Foreskin keratinocyte (primary cell): ENCODE measurements at places on chromosomes 7 and 10. TPM values are rescaled to one million over a fixed set of nuclear protein-coding genes. Genes with fewer than 3 reads are reported as not detected.
A peak's percentile ranks its signal among the peaks of the same experiment; 100 is the strongest.

DNA sequence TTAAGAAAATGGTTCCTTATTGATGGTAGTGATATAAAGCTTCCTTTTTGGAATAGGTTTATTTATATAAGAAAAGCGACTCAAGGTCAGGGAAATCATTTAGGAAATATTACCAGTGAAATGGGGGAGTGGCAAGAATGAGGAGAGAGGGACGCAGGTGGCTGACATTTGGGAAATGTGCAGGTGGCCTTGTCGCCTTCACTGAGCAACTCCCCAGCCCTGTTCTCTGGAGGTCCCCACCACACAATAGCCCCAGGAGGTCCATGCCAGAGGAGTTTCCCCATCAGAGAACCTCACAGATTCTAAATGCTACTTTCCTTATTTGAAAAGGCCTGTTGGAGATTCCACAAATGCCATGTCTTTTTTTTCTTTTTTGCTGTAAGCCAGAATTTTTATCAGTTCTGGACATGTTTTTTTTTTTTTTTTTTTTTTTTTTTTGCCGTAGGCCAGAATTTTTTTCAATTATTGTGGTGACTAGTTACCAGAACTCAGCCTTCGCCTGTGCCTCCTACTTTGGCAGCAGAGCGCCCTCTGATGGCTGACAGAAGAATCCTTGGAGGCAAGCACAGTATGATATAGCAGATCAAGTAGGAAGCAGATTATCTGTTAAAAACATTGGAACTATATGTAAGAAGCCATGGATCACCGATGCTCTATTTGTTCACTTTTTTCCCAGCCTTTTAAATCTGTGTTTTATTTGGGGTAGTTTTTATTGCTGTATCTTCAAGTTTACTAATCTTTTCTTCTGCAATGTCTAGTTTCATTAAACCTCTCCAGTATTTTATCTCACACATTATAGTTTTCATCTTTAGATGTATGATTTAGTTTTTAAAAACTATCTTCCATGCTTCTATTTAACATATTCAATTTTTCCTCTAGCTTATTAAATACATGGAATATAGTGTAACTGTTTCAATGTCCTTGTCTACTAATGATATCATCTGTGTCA is 18.6 kb downstream of the OPALIN start:
- peak; percentile 26 for DNase-seq

- peak; percentile 0 for DNase-seq
These were observed 58.5 kb downstream of the OGDH start for GRCh38 chr7:44664780-44665461.

SH2D4B gene
- total RNA-seq, result not detected in 2 replicates

GRM3 gene
- total RNA-seq, result not detected in 2 replicates

PAPOLB gene
- not detected in 2 replicates for total RNA-seq

- no peak for DNase-seq
These were observed 80.5 kb downstream of the MET start for GRCh38 chr7:116752305-116753074.

CNPY1 gene
- total RNA-seq, result not detected in 2 replicates

DNA sequence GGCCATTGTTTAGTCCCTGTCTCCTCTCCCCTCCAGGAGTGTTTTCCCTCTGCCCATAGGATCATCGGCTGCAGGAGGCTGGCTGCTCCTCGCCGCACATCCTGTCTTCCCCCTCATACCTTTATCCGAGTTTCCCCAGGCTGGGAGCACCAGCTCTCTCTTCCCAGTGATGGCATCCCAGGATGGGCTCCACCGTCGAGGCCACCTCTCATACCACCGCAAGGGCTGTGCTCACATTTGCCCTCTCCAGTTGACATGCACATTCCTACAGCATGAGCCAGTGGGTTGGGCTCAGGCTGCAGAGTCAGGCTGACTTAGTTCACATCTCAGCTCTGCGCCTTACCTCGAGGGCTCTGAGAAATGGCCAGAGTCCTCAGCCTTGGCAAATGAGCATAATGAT is 12.1 kb downstream of the HKDC1 start:
- peak; percentile 70 for DNase-seq

GRCh38 chr7:51033727-51034520 is 251.2 kb upstream of the GRB10 start:
- DNase-seq, result no peak

MNX1 gene
- 0.11 TPM in 1 of 2 replicates, not detected in the other for total RNA-seq

- no peak for DNase-seq
These were observed 90.0 kb downstream of the NRP1 start for GRCh38 chr10:33244354-33244967.

- DNase-seq, result no peak
These were observed 29.7 kb downstream of the OGDH start for GRCh38 chr7:44636041-44636584.

DNA sequence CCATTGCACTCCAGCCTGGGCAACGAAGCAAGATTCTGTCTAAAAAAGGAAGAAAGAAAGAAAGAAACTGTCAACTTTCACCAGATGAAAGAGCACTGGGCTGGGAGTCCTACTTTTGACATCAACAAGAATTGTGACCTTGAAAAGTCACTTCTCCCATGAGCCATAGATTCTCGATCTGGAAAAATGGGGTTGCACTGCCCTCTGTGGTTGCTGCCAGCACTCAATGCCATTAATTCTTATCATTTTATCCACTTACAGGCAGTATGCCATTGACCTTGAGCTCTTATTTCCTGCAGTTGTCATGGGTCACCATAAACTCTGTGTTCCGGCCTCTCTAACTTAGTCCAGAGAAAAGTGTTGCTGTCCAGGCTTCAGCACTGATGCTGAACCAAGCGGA is 137.2 kb downstream of the NOC3L start:
- DNase-seq, result no peak

SLF2 gene
- total RNA-seq, result 17.7 and 19.3 TPM in 2 replicates

KMT2C gene
- total RNA-seq, result 19.7 and 20.4 TPM in 2 replicates

FAM25G gene
- 0.74 TPM in 1 of 2 replicates, not detected in the other for total RNA-seq

DNA sequence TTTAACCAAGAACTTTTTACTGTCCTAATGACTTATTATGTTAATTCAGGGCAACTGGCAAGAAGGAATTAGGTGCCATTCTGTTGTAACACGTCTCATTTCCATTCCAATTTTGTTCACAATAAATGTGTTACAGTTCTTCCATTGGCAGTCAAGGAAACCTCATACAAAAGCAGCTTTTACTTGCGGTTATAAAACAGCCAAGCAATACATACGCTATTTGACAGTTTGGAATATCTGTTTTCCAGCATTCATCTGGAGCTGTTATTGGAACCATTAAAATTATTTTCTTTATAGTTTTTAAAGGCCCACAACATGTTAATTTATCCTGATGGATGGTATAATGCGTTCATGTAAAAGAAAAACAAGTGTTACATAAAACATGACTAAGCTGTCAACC is 33.3 kb downstream of the MTERF1 start:
- DNase-seq, result no peak

GRCh38 chr10:44314802-44315460 is 70.0 kb downstream of the CXCL12 start:
- no peak for DNase-seq

GPR26 gene
- not detected in 2 replicates for total RNA-seq

DNA sequence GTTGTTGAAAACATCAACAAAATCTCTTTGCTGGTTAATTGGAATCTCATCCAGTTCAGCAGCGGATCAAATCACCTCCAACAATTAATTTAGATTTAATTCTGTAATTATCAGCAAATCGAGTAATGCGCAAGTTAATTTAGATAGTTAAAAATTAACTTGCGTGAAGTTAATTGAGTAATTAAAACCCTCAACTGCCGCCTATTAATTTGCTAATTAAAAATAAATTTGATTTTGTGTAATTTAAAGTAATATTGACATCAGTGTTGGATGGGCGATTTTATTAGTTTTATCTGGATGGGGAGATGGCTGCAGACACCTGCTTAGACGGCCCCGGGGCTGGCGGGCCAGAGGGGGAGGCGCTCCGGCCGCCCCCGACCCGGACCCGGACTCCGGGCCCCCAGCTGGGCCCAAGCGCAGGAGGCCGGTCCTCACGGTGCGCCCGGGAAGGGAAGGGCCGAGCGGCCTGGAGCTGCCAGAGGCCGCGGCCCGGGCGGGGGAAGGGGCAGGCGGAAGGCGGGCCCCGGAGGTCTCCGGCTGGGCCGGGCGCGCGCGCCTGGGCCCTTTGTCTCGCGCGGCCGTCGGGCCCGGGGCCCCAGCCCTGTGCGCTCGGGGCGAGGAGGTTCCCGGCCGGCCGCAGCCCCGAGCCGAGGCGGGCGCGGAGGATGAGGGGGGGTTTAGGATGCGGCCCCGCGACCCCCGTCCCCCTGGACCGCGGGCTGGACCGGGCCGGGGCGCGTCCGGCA is 3.3 kb upstream of the UNCX start:
- DNase-seq, result no peak

GRCh38 chr7:71482284-71482683 is 350.3 kb downstream of the GALNT17 start:
- no peak for DNase-seq

DNA sequence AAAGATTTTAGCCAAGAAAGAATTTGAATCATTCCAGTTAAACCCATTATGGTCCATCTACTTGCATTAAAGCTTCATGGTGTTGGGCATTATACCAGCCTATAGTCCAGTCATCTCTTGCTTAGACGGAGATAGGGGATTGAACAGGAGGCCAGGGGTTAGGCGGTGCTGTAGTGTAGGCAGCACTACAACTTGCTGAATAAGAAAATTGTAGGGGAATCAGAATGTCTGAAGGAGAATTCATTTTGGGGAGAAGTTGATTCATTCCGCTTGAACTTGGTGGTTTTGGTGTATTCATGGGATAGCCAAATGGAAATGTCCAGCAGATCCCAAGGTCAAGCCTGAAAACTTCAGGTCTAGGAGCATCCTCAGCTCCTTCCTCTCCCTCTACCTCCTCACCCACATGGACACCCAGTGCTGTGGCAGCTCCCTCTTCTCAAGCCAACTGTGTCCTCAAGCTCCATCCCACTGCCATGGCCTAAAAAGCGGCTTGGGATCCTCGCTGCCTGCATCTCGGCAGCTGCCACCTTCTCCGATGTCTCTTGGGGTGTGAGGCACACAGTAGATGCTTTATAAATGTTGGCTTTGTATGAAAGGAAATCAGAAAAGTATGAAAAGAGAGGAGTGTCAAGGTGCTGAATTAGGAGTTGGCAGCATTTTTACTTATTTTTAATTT is 63.6 kb upstream of the MNX1 start:
- DNase-seq, result no peak

- peak; percentile 65 for DNase-seq
These were observed 16.5 kb downstream of the ZNF365 start for GRCh38 chr10:62390497-62391176.

GRCh38 chr7:138873220-138873892 is 75.4 kb upstream of the ATP6V0A4 start:
- DNase-seq, result peak; percentile 13

DNA sequence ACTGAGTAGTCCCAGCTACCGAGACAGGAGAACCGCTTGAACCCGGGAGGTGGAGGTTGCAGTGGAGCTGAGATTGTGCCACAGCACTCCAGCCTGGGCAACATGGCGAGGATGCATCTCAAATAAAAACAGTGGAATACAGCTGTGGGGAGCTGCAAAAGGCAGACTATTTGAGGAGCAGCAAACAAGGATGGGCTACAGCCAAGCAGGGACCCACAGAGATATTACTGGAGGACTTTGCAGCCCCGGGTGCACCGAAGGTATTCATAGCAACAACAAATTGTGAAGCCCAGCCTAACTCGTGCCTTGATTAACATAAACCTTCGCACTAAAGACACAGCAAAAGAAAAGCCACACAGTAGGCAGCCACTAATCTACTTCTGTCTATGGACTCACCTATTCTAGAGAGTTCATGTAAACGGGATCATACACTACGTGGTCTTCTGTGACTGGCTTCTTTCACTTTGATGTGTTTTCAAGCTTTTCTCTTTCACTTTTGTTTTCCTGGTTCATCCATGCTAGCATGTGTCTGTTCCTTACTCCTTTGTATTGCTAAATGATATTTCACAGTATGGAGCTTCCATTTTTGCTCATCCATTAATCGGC is 34.0 kb downstream of the PODXL start:
- no peak for DNase-seq

DNA sequence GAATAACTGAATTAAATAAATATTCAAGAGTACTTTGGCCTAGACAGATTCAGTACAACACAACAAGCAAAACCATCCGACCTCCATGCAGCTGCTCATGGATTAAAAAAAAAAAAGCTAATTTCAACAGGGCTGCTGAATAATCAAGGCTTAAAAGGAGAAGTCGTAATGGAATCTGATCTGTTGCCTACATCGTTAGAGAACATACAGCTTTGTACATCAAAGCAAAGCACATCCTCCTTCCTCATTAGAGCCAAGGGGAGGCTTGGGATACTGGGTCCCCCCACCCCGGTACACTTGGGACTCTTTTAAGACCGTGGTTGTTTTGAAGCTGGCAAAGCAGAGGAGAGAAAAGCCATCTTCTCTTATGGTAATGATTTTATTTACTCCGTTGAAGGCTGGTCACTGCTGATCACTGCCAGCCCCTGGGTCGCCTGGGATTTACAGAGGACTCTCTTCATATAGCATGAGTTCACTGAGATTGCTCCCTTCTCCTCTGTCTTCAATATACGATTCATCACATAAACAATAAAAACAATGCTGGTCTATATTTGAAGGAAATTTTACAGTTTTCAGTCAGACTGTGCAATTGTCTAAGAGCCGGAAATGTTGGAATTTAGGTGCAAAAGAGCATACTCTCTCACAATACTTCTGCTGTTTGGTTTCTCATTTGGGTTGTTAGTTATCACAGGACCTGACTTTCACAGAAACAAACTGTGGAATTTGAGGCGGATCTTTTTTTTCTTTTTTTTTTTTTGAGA is 148.8 kb downstream of the FAM107B start:
- no peak for DNase-seq

GRCh38 chr7:104480529-104480928 is 152.1 kb downstream of the LHFPL3 start:
- no peak for DNase-seq

FFAR4 gene
- not detected in 2 replicates for total RNA-seq
